ENCODE measurements at places on chromosomes 13 and 19.

- DNase-seq = peak; percentile 82
Measured at GRCh38 chr19:752652-753517, 2.0 kb downstream of the MISP start.

GRCh38 chr19:2627855-2628254 lies 74.6 kb downstream of the GNG7 start:
- DNase-seq = no peak

DNA sequence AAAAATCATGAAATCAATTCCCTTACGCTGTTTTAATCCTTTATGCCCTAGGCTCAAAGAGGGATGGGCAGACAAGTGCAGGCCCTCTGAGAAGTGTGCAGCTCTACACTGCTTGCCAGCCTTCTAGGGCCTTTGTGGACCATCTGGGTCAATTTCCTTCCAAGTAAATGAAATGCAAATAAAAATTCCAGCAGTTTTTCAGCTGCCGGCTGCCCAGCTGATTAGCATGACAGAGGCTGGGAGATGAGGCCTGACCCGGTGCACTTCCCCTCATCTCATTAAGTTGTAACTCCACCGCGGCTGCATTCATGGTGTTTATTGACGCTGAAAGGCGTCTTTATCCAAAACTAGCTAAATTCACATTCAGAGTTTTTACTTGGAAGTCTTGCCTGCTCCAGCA lies 47.5 kb upstream of the GSX1 start:
- no peak for DNase-seq

GRCh38 chr19:57106722-57107235 lies 13.0 kb upstream of the USP29 start:
- DNase-seq = peak; percentile 37

- peak; percentile 22 for DNase-seq
Measured at GRCh38 chr13:95385798-95386197, 84.5 kb upstream of the ABCC4 start.

GRCh38 chr13:40590112-40590862 lies 76.2 kb downstream of the FOXO1 start:
- no peak for DNase-seq

GRCh38 chr13:39025433-39025839 lies 12.5 kb downstream of the PROSER1 start:
- no peak for DNase-seq

DNA sequence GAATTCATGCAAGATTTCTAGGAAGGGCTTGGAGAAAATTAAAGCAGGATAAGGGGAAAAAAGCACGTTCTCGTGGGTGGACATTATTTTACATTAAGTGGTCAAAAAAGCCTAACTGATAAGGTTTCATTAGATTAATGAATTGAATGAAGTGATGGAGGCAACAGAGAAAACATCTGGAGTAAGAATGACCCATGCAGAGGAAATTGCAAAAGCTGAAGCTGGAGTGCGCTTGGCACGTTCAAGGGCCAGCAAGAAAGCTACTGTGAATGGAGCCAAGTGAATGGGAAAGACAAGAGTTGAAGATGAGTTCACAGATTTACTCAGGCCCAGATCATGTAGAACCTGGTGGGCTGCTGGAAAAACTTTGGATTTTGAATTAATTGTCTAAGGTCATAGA lies 777.9 kb downstream of the DACH1 start:
- DNase-seq = no peak

DNA sequence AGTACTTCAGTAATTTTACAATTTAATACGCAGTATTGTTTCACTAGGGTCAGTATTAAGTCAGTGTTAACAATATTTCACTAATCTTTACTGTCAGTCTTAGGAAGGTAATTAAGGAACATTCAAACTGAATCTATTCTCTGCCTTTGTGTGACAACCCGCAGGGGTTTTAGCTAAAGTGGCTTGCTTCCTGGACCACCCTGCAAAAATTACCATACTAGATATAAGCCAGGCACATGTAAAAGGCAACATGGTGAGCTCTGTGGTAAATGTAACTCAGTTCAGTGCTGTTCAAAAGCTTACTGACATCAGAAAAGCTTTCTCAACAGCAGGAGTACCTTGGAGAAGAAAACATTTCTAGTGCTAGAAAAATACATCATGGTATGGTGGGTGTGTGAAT lies 116.7 kb downstream of the FREM2 start:
- no peak for DNase-seq

DNA sequence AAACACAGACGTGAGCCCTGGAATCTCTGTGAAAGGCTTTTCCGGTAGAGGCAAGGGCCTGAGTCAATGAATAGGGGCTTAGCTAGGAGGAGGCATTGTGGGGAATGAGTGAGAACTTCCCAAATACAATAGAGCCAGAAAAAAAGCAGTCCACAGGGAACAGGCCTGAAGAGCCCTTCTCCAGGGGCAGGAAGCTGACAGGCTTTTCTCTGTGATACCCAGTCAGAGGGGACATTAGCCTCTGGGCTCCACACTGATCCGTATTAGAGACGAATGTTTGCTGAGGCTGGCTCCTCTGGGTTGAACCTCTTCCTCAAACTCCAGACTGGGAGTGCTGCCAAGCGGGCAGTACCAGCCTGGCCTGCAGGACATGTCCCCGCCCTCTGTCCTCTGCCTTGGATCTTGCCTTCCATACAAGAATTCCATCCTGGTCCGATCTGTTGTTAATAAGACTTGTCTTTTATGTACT lies 2.3 kb downstream of the DHRS12 start:
- DNase-seq = peak; percentile 92

GRCh38 chr13:25864116-25864515 lies 187.7 kb downstream of the SHISA2 start:
- no peak for DNase-seq

GRCh38 chr19:4082172-4082571 lies 15.5 kb upstream of the ZBTB7A start:
- DNase-seq = no peak

GRCh38 chr13:98201984-98202383 lies 24.9 kb upstream of the RNF113B start:
- DNase-seq = no peak

GRCh38 chr19:38665219-38665931 lies 17.9 kb downstream of the ACTN4 start:
- DNase-seq = no peak

DNA sequence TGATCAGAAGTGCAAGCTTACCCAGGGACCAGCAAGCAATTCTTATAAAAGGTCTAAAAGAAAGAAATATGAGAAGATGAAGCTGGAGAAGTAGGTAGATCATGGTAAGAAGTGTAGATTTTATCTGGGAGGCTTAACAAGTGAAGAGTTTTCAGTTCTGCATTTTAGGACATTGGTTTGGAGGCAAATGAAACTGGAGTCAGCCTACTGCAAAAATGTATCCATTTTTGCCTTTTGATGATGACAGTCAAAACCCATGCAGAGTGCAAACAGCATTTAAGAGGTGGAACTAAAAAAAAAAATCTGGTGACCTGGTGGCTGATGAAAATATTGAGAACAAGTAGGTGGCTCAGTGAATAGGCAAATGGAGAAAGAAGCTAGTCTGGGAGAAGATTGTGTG lies 216.9 kb downstream of the DNAJC15 start:
- DNase-seq = no peak

DNA sequence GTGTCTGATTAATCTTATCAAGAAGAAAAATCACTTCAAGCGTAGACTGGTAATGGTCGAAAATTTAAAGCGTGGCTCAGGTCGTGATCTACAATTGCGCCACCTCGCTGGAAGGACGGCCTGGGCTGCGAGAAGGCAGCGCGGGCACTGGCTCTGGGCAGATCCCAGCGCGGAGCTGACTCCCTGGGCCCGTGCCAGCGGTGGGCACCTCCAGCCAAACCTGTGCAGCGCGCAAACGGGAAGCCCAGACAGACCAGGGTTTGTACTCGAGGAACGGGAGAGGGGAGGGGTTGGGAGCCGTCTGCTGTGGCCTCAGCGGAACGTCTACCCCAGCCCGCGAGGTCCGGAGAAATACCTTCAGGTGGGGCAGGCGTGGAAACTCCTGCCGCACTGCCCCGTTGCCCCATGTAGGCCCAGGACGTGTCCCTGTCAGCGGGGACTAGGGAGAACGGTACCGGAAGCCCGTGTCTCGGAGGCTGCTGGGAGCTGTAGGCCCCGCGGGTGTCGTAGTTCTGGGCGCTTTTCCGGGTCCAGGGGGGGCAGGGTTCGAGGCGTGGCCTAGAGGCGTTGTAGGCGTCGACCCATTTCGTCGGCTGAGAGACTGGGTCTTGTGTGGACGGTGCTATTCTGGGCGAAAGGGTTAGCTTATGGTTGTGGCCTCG lies 21.1 kb downstream of the ZNF274 start:
- no peak for DNase-seq

GRCh38 chr19:23558541-23558940 lies 128.5 kb downstream of the ZNF675 start:
- no peak for DNase-seq

DNA sequence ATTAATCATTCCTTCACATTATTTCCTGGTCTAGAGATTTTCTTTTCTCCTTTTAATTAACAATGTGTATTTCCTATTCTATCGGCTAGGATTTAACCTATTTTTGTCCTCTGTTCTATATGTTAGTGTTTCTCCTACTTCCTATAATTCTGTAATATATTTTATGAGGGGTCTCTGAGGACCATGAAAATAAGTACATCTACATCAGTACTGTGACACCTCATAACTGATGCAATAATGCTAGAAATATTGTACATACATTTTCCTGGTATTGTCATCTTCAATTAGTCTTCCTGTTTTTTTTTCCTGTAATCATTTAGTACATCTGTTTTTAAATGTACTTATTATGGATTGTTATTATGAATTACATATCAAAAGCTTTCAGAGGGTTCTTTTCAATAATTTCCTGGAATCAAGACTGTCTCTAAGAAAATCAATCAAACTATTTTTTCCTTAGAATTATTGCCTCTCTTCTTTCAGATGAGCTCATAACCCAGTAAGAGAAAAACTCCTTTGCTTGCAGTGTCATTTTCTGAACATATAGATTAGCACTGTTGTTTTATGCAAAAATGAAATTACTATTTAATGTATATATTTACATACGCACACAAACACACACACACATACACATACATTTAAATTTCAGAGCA lies 1004.3 kb downstream of the SLITRK5 start:
- DNase-seq = no peak

DNA sequence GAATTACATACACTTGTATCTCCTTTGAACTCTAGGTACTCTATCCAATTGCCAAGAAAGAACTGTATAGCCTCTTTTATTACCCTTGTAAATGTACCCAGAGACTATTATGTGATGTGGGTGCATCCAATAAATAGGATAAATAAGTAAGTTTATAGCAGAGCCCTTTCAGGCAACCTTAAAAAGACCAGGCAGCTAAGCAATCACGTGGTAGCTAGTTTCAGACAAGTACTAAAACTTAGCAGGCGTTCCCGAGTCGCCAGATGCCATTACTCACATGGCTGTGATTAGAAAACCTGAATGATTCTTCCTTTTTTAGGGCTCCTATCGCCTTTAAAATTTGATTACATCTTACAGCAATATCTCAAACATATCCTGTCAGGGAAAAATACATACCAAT lies 1303.0 kb downstream of the EFNB2 start:
- DNase-seq = no peak

DNA sequence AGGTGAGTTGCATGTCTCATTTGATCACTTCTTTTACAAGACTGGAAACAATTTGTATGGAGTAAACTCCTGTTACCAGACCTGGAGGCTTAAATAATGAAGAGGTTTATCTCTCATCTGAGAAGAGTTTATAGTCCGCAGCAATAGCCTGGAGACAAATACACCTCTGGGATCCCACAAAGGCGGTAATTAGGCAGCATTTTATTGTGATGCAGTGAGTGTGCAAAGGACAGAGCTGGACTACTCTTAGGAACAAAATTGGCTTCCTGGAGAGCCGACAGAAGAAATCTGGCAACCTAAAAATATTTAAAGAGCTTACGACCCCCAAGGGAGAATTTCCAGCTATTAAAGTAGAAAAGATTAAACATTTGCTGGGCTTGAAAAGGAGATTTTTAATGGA lies 11.8 kb upstream of the KATNAL1 start:
- no peak for DNase-seq

DNA sequence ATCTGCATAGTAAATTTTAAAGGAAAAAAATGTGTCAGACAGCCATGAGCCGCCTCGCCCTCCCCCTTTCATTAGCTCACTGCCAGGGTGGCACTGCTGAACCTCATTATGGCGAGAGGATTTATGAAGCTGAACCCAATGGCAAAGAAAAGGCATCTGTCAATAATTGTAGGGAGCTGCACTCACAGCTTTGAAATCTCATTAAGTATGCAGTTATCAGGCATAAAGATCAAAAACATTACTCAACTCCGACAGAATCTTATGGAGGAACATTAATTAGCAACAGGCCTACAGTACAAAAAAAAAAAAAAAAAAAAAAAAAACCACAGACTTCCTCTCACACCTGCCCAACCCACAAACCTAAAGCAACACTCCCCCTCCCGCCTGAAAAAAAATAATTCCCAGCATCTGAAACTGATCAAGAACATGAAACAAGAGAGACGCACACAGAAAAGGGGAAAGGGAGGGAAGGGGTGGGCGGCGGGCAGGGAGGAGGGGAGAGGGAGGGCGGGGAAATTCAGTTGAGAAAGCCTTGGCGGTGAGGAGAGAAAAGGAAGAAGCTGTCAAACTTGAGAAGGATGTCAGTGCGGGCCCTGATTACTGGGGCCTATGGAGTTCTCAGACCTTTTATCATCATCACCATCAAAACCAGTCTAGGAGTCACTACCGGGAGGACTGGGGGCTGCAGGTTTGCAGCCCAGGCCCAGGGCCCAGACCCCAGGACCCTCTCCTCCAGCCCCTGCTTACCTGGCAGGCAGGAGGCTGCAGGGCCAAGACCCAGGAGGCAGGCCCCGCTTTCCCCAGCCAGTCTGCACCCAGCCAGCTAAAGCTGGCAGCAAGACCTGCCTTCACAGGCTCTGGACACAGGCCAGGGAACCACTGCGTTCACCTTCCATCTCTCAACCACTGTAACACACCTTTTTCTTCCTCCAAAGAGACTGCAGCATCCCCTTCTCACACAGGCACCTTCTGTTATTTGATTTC lies 8.9 kb downstream of the TSHZ3 start:
- DNase-seq = no peak

DNA sequence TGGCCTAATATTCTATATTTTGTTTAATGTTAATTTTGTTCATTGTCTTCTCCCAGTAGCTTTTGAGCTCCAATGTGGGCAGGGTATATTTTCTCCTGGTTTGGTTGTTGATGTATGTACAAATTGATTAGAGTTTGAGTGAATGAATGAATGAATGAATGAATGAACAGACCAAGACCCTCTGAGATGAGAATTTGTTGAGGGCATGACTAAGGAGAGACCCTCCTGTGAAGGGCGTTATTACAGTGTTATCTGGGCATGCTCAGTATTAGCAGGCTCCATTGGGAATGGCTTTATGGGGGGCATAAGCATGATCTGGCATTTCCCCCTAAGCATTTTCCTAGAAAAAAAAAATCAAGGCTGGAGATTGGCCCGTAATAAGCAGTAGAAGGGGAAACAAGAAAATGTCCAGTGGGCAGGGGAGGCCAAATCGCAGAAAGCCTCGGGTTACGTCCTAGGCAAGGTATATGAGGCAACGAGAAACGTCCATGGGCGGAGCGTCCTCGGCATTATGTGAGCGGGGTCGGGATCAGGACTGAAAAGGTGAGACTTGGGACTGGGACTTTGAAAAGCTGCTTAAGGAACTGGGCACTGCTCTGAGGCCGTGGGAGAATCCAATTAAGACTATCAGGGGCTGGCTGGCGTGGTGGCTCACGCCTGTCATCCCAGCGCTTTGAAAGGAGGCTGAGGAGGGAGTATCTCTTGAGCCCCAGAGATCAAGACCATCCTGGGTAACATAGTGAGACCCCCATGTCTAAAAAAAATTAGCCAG lies 904 bp upstream of the ARHGAP33 start:
- DNase-seq = no peak

- no peak for DNase-seq
Measured at GRCh38 chr19:40465025-40465556, 454 bp downstream of the BLVRB start.

- DNase-seq = peak; percentile 94
Measured at GRCh38 chr13:21986602-21987001, 315.7 kb downstream of the FGF9 start.

Data from sigmoid colon (tissue), 7 donors.